ACHN (cell line): ENCODE measurements at places on chromosomes 11 and 22.

- DNase-seq, result no peak
These were observed 416.5 kb downstream of the GUCY1A2 start for GRCh38 chr11:106601684-106602297.

- no peak for DNase-seq
These were observed 619.1 kb downstream of the METTL15 start for GRCh38 chr11:28727254-28727653.

DNA sequence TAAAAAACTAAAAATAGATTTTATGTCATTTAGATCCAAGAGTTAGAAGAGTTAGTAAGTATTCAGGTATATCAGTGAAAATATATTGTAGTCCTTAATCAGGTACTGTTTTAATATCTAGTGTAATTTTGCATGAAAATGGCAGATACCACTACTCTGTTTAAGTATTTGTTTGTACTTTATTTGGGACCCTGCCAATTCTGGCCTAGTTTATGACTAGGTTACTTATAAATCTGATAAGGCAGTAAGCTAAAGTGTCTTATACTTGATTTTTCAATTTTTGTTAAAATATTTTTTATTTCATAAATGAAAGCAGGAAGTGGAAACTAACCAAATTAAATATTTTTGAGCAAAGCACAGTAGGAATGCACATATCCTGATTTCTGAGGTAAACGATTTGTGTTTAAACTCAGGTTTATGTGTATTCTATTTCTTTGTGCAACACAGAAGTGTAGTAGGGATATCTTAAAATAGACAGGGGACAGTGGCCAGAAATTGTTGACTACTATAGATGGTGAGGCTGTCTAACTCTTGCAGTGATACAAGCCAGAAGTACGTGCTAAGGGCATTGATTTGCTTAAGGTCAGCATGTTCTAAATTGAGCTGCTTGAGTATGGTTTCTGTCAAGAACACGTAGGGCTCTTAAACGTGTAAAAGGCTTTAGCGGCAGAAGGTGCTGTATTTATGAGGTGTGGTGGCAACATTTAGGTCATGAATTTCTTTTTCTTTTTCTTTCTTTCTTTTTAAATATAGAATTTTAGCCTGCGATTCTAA, 34.0 kb downstream of the HIPK3 start:
- peak; percentile 27 for DNase-seq

- DNase-seq, result no peak
These were observed 356.6 kb downstream of the CASP12 start for GRCh38 chr11:104541701-104542100.

DNA sequence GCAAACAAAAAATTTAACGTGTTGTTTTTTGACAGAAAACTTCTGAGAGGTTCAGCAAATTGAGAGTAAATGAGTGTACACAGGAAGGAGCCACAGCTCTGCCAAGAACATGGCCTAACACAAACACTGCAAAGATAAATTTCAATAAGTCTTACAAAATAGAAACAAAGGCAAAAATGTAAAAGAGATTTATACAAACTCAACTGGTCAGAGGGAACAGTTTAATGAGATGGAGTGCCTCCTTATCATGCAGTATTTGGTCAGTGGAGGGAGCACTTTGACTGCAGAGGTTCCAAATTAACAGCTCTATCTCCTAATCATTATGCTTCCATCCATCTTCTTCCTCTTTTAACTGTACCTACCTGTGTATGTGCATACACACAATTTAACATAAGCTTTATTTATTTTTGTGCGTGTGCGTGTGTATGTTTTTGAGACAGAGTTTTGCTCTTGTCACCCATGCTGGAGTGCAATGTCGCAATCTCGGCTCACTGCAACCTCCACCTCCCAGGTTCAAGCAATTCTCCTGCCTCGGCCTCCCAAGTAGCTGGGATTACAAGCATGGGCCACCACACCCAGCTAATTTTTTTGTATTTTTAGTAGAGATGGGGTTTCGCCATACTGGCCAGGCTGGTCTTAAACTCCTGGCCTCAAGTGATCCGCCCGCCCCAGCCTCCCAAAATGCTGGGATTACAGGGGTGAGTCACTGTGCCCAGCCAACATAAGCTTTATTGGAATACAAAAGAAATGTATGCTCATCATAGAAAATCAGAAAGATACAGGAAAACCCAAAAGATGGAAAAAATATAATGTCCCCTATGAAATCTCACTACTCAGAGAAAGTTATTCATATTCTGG, 111.9 kb downstream of the MRTFA start:
- no peak for DNase-seq

DNA sequence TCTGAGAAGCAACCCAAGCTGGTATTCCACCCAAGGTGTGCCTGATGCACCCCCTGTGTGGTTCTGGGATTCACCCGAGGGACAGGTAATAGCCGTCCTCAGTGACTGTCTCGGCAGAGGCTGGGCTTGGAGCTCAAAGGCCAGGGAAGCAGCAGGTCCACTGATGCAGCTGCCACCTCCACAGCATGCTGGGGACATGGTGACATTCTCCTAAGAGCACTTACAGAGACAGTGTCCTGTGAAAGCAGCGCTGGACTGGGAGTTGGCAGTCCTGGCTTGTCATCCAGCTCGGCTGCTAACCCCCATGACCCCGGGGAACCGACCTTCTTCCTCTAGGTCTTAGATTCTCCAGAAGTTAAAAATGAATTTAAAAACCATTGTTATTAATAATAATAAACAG, 72.8 kb downstream of the RPUSD4 start:
- DNase-seq, result no peak

DNA sequence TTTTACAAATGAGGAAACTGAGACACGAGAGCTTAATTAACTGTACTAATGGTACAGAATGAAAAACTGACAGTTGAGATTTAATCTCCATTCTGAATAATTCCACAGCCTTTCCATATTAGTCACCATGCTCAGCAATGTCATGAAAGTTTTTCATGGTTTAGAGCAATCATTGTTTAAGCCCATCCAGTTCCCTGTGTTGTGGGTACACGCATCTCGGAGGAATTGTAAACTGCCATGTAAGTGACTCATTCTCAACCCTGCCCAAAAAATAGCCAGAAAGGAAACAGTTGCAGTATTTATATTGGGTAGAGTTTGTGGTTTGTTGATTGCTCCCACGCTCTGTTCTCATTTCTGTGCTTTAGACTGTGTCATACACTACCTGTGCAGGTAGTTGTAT, 1790.8 kb downstream of the LRRC4C start:
- DNase-seq, result no peak

DNA sequence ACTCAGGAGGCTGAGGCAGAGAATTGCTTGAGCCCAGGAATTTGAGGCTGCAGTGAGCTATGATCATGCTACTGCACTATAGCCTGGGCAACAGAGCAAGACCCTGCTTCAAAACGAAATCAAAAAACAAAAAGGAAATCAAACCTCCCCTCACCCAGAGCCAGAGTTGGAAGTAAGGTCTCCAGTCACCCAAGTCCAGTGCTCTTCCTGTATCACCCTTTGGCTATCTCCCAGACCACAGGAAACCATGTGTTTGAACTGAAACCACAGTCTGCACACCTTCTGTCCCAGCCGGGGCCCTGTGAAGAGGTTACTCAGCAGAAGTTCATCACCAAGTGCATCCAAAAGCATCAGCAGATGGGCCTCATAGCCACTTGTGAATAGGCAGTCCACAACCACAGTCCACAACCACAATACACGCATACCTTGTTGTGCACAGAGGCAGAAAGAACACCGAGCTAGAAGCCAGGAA, 4.6 kb downstream of the MYH9 start:
- DNase-seq, result peak; percentile 78

DNA sequence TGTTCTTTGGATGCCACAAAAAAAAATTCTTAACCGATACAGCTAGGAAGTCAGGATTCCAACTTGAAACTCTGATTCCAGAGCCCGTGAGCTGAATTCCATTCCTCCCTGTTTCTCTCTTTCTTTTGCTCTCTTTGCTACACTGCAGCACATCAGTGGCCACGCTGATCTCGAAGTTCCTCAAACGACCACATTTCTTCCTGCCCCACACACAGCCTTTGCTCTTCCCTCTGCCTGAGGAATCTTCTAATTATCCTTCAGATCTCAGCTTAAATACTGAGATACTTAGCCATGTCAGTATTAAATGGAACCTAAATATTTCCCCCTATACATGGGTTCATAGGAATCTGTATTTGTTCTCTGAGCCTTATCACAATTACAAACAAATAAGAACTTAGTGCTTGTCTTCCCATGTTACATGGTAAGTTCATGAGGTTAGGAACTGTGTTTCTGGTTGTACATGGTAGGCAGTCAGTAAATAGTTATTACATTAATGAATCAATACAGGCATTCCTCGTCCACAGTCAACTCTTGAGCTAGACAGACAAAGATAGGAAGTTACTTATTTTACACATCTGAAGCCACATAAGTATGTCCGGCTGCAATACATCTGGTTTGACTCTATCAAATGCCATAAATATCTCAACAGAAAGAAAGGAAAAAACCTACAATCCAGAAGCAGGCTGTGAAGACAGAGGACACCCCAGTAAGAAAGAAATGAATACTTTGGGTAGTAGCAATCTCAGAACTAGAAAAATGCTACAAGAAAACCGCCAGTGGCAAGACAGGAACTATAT, 86.6 kb downstream of the MAML2 start:
- no peak for DNase-seq

DNA sequence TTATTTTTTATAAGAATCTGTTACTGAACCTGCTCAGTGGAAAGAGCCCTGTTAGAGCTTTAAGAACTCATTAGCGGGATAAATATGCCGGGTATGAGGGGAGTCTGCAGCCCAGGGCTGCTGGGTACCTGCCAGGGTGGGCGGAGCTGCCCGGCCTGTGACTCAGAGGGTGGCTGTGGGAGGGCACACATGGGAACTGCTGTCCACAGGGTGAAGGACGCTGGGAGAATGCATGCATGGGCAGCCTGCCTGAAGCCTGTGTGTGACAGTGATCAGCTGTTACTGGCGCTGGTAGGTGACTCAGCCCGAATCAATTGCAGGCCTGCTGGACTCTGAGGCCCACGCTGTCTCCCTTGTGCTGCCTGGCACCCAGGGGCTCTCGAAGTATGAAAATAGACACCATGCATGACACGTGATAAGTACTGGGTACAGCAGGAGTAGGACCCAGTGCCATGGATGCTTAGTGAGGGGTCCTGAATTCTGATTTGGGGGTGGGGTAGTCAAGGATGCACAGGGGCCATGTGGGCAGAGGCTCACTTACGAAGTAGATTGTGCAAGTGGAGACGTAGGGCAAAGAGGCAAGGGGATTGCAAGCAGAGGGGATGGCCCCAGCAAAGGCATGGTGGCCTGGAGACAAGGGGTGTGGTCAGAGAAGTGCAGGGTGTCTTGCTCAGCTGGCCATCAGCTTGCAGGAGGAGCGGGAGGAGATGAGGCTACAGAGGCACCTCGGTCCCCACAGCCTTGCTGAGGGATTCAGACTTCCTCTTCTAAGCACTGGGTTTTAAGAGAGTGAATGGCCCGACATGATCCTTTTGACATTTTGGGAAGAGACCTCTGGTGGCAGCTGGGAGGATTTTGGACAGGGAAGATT, 36.5 kb downstream of the GRIK4 start:
- peak; percentile 89 for DNase-seq

- DNase-seq, result no peak
These were observed 26.8 kb upstream of the NRIP3 start for GRCh38 chr11:9030601-9031000.

GRCh38 chr11:19953909-19954308, 206.4 kb downstream of the DBX1 start:
- peak; percentile 79 for DNase-seq

DNA sequence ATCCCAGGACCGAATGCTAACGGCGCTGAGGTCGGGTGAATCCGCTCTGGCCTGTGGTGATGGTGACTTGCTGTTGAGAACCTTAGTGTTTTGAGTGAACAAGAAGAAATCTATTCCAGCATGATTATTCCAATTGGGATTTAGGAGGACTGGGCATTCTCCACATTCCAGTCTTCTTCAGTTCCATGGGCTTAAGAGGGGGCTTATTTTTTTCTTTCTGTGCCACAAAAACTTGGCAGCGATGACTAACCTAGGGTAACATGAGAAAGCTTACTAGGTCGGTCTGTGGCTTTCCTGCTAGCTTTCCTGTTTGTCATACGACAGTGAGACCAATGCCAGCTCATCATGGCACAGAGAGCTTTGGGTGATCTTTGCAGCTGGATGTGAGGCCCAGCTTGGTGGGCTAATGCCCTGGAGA, 62.9 kb upstream of the ATXN10 start:
- DNase-seq, result peak; percentile 91

DNA sequence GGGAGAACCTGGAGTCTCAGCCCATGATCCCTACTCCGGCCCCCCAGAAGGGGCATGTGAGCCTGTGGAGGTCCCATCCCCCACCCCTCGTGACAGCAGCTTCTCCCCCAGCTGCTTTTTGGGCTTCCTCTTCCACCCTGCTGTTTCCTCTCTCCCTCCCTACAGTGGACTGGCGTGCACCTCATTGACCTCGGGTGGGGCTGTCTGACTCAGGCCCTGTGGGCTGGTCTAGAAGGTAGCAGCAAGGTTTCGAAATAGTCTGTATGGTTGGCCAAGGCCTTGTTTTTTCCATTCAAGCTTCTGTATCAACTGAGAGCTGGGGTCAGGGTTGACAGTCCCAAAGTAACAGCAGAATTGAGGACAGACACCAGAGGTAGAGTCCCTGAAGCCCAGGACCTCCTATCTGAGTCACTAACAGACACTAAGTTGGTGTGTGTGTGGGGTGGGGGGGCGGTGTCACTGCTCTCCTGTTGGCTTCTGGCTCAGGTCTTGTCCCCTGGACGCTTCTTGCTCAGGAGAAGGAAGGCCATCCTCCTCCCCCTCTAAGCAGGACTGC, 7.7 kb downstream of the SLC37A2 start:
- DNase-seq, result no peak

GRCh38 chr11:55503449-55503848, 50.8 kb upstream of the OR4C15 start:
- DNase-seq, result no peak

GRCh38 chr11:46948378-46949131, 12.0 kb downstream of the CSTPP1 start:
- peak; percentile 51 for DNase-seq

DNA sequence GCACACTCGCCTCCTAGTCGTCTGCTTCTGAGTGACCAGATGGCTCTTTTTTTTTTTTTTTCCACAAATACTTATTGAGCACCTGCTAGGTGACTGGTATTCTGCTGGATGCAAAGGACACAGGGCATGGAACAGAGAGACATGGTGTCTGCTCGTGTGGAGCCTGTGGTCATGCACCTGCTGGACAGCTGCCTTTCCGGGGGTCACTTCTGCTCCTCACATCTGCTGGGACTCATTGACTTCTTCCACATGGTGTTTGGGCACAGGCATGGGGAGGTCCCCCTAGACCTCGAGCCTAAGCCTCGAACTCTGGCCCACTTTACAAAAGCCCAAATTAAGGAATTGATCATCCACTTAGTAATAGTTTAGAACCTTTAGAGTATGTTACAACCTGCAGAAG, 39.5 kb upstream of the EMID1 start:
- DNase-seq, result no peak

- no peak for DNase-seq
These were observed 41.5 kb downstream of the IL10RA start for GRCh38 chr11:118027694-118028093.

DNA sequence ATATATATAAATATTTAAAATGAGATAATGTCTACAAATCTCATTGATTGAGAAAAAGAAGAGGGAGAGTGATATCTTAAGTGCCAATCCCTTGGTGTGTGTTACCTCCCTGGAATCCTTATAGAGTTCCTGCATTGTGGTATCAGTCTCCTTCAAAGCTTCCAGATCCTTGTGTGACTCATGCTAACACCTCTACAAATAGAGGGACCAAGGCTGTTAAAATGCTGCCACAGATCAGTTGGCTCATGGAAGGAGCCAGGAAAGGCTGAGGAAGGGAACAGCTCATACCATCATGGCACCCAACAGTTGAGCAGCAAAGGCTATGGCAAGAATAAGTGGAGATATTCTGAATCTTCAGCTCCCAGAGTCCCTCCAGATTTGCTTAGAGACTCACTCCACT, 163.6 kb upstream of the ISX start:
- no peak for DNase-seq

GRCh38 chr22:34886391-34886790, 179.6 kb upstream of the ISX start:
- DNase-seq, result no peak
